ENCODE measurements at places on chromosomes 1 and 21.

DNA sequence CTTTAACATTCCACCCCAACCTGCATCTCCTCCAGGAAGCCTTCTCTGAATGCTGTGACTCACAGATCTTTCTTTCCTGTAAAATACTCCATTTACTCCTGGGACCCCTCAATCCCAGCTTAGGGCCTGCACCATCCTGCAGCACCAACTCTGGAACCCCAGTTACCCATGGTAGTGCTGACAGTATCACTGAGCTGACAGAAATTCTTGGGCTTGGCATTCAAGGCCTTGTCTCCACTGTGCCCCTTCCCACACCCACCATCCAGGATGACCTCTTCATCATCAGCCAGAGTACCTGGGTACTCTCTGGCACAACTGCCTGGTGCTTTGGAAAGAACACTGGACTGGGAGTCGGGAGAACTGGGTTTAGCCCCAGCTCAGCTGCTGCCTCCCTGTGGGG lies 8.3 kb downstream of the CYB5RL start:
- no peak for DNase-seq

DNA sequence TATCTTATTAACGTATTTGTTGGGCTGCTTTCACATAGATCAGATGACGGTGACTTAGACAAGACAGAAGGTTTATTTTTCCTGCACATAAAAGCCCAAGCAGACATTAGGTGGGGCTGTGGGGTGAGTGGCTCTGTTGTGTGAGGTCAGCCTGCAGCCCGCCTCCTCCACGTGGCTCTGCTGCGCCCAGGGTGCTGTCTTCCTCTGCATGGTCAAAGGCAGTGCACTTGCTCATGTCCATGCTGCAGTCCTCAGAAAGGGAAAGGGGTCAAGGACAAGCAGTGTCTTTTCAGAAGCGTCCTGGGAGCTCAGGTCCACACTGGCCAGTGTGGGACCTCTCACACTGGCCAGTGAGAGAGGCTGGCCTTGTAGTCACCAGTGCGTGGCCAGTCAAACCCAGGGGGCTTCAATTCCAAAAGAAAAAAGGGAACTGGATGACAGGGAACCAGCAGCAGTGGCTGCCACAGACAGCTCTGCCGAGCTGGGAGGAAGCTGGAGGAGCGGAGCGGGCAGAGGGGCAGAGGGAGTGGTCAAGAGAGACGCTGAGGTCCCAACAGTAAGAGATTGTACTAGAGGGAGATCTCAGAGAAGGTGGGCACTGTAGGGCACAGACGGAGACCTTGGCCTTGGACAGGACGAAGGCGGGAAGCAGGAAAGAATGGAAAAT lies 35.9 kb upstream of the SLC45A1 start:
- no peak for DNase-seq

DNA sequence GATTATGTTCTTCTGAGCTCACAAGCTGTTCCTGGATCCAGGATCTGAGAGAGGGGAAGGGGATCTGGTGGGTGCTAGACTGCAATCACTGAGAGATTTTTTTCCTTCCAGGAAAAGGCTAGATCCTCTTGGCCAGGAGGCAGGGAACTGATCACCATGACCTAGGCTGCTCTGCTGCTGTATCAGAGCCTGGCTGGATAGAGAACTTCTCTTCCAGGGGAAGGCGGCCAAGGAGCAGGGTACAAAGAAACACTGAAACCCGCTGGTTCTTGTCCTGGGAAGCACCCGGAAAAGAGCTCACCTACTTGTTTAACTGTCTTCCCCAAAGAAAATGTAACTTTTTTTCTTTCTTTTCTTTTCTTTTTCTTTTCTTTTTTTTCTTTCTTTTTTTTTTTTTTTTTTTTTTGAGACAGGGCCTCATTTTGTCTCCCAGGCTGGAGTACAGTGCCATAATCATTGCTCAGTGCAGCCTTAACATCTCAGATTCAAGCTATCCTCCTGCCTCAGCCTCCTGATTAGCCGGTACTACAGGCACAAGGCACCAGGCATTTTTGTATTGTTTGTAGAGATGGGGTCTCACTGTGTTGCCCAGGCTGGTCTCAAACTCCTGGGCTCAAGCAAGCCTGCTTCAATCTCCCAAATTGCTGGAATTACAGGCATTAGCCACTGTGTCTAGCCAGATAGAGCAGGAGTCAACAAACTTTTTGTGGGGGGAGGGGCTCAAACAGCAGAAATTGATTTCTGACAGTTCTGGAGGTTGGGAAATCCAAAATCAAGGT lies 12.4 kb upstream of the RPS6KA1 start:
- no peak for DNase-seq

DNA sequence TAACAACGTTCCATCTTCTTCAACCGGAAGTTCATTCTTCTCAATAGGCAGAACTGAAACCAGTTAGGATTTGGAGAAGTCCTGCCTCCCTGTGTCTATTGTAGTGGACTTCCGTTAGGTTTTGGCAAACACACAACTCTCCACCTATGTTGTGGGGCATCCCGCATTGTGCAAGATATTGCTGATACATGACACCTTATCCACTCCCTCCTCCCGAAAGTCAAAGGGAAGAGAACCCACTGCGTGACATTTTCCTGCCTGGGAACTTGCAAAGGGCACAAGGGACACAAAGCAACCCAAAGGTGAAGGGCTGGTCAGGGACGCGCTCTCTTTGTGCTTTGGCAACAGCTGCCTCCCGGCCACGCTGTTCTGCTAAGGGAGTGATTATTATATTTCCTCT lies 164.8 kb downstream of the TPR start:
- DNase-seq = no peak

- DNase-seq = peak; percentile 72
These were observed 6.7 kb downstream of the TRPM2 start for GRCh38 chr21:44360159-44360558.

DNA sequence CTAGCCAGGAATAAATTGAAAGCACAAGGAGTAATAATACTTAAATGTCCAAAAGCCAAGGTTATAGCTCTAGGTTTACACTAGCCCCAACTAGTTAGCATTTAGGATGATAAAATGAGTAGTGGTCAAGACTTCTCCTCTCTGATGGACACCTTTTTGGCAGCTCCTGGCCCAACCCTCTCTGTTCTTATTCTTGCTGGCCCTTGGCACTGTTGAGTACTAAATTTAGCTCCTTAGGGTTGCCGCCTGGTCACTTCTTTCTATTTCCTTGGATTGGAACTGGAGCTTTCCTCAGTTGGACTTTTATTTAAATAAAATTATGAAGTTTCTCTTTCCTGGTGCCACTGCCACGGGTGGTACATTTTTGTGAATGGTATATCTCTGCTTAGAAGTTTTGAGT lies 28.3 kb downstream of the ARID1A start:
- DNase-seq = no peak

Data from posterior vena cava (tissue), 2 donors.